ENCODE measurements at places on chromosomes 7 and 10.

GRCh38 chr10:98033515-98033914 is 3.1 kb upstream of the CRTAC1 start:
- DNase-seq: no peak

GRCh38 chr7:29274146-29275017 is 79.8 kb downstream of the CHN2 start:
- no peak for DNase-seq

- no peak for DNase-seq
Measured at GRCh38 chr7:47584536-47584895, 2.6 kb upstream of the TNS3 start.

GRCh38 chr10:8133146-8133545 is 78.7 kb downstream of the GATA3 start:
- DNase-seq: no peak

- DNase-seq: no peak
Measured at GRCh38 chr7:26854876-26855855, 9.2 kb downstream of the SKAP2 start.

DNA sequence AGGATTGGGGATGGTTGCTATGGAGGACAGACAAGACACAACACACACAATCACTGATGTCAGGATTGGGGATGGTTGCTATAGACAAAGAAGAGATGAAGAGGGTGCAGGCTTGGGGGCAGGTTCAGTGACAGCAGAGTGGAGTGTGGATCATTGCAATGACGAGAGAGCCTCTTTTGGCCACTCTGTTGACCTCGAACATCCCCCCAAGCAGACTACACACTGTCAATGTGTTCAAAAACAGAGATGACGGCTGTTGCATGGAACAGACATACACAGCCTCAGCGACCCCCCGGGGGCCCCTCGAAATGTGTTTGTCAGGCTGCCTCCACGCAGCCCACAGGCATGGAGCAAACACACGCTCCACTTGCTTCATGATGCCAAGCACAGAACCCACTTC is 133.0 kb downstream of the PTPRN2 start:
- DNase-seq: no peak

DNA sequence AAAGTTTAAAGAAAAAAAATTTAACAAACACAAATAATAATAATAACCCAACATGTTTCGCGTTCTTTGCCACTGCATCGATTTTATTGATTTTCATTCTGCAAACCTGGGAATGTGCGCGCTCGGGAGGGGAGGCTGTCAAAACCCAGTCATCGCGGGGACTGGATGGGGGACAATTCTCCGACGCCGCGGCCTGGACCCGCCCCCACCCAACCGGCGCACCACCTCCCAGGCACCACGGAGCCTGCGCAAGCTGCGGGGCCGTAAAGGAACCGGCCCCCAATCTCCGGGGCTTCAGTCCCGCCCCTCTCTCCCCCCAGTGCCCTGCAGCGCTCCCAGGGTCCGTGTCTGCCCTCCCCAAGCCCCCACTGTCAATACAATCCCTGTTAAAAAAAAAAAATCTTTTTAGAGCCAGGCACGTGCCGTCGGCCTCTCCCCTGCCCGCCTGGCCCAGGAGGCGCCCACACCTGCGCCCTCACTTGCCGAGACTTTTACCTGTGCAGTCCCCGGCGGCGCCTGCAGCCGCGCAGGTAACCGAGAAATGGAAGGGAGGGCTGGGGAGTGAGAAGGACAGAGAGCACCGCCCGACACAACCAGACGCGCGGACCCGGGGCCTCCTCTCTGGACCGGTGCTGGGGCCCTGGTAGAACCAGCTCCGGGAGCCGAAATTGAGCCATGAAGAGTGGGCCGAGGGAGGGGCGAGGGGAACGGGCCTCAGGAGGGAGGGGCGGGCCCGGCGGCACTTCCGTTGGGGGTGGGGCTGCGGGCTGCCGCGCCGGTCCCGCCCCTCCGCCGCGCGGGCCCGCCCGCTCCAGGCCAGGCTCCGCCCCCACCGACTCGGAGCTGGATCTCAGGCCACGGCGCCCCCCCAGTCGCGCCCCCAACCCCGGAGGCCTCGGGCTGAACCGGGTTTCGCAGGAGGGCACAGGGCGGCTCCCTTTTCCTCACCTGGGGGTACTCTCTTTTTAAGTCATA is 7.6 kb upstream of the ZNF503 start:
- peak; percentile 42 for DNase-seq

GRCh38 chr10:794382-794956 is 105.0 kb upstream of the DIP2C start:
- peak; percentile 25 for DNase-seq

DNA sequence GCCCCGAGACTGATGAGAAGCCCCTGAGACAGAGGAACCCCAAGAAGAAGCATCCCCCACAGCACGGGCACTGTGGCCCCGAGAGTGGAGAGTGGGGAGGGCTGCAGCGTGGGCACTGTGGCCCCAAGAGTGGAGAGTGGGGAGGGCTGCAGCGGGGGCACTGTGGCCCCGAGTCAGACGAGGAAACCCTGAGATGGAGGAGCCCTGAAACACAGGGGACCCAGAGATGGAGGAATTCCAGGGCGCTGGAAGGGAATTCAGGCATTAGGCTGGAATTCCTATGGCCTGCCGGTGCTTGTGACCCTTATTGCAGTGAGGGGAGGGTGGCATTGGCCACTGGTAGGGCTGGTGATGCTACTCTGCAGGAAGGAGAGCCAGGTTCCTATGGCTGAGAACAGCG is 168.6 kb upstream of the SHH start:
- no peak for DNase-seq

DNA sequence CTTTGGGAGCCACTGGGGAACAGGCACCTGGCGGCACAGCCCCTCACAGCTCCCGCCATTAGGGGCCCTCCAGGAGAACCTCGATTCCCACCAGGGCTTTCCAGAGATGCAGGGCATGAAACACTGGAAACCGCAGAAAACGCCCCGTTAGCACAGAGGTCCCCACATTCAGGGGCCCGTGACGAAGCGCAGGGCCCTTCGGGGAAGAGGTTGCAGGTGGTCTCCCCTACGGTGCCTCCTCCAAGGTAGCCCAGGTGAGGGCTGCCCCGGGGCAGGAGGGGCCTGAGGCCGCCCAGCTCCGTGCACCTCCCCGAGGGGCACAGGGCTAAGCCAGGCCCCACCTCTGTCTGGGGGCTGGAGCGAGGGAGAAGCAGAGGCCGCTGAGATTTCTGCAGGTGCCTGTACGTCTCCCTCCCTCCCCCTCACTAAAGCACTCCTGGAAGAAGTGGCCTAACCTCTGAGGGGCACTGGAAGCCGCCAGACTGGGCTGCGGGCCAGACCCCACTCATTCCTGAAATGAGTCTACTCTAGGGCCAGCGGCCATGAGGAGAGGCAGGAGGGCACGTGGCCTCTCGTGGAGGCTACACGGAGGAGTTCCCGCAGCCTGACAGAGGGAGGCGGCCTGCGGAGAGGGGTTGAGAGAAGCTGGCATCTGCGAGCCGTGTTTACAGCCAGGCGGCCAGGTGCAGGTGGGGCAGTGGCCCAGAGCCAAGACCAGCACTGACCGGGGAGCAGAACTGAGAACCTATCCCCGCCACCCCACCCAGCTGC is 6.9 kb downstream of the PDGFA start:
- DNase-seq: no peak

DNA sequence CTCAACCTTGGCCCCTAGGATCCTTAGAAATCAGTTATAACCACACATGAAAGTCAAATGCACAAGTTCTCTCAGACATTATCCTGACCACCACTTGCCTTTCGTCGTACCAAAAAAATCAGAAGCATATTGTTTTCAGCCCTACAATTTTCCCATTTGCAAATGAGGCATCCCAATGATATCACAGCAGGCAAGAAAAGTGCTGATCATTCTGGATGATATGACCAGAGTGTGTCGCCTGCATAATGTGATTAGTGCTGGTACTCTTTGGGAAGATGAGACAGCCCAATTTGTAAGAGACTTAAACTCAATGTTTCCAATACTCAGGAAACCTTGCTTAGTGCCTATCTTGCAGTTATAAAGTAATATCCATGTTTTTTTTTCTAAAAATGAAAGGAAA is 168.0 kb downstream of the SORCS1 start:
- no peak for DNase-seq

GRCh38 chr10:60652628-60653027 is 125.7 kb upstream of the CDK1 start:
- no peak for DNase-seq

DNA sequence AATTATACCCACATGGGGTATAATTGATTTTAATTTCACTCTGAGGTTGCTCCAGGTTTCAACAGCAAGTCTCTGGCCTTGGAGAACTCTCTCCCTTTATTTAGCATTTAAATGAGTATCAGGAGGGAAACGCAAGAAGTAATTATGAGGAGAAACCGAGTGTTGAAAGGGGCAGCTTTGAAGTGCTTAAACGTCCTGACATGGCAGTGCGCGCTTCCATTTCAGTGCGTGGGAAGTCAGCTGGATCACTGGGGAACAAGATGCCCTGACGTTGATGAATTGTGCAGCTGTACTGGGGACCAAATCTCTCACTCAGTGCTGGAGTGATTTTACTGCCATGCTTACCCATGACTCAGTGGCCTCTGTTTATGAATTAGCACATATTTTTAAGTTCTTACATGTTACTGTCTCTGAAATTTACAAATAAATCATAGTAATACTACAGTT is 106.0 kb upstream of the PRR15 start:
- DNase-seq: no peak

GRCh38 chr10:46552526-46553237 is 3.8 kb downstream of the GPRIN2 start:
- DNase-seq: no peak

GRCh38 chr7:24255139-24255538 is 28.9 kb upstream of the NPY start:
- DNase-seq: no peak

GRCh38 chr7:115008465-115009114 is 86.7 kb downstream of the MDFIC start:
- no peak for DNase-seq

GRCh38 chr10:132882069-132882951 is 60.1 kb downstream of the CFAP46 start:
- no peak for DNase-seq

DNA sequence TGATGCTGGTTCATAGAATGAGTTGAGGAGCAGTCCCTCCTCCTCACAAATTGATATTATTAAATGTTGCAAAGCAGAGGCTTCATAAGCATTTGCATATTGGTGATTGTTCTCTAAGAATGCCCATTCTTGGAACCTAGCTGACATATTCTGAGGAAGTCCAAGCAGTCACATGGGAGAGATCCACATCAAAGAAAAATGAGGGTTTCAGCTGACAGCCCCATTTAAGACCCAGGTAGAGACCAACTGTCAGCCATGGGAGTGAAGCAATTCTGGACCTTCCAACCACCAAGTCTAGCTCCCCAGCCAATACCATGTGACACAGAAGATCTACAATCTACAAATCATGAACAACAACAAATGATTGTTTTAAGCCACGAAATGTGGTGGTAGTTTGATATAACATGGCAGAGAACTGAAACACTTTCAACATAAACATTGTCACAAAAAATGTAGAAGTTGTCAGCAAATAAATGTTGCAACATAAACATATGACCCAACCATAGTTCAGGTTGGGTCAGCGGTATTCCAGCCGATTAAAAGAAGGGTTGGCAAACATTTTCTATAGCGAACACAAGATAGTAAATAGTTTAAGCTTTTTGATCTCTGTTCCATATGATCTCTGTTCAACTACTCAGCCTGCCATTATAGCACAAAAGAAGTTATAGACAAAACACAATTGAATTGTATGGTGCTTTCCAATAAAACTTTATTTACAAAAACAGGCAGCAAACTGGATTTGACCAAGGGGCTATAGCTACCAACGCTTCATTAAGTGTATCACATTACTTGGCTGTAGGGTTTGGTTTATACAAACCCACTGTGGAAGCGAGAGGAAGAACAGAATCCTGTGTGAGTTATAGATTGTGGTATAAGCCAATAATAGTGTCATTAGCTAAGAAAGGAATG is 41.4 kb upstream of the MPP7 start:
- no peak for DNase-seq

GRCh38 chr7:55557666-55558188 is 14.6 kb downstream of the VOPP1 start:
- DNase-seq: no peak

- DNase-seq: no peak
Measured at GRCh38 chr7:74312418-74313028, 23.3 kb downstream of the CLIP2 start.

- DNase-seq: peak; percentile 82
Measured at GRCh38 chr7:2607122-2607922, 24.5 kb upstream of the TTYH3 start.

GRCh38 chr10:46307281-46308112 is 20.7 kb downstream of the ANTXRL start:
- no peak for DNase-seq

GRCh38 chr10:71161425-71161824 is 50.9 kb upstream of the UNC5B start:
- peak; percentile 40 for DNase-seq

GRCh38 chr7:26051021-26051420 is 101.0 kb upstream of the NFE2L3 start:
- no peak for DNase-seq

- DNase-seq: peak; percentile 12
Measured at GRCh38 chr10:4512671-4513240, 313.3 kb upstream of the AKR1E2 start.

DNA sequence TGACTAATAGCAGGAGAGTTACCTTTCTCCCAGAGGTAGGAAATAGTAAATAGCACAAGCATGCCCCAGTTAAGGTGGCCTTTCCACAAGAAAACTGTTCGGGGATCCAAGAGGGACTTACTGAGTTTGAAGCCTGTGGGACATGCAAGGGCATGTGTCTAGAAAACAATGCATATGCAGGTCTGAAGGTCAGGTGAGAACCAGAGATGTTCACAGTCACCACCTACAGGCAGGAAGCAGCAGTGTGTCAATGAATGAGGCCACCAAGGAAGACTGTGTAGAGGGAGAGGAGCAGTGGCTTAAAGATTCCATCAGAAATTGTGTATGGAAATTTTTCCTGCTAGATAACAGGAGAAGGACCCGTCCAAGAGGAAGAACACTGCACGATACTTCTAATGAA is 66.0 kb downstream of the CALD1 start:
- DNase-seq: no peak

GRCh38 chr7:11846361-11846955 is 14.5 kb upstream of the THSD7A start:
- DNase-seq: no peak

- no peak for DNase-seq
Measured at GRCh38 chr10:100996678-100997359, 2.8 kb upstream of the LZTS2 start.

GRCh38 chr10:27743877-27744801 is 1.5 kb downstream of the MKX start:
- DNase-seq: no peak

Measured in kidney capillary endothelial cell (primary cell).